NCI-H460 (cell line): ENCODE measurements at places on chromosomes 5 and 9. TPM values are rescaled to one million over a fixed set of nuclear protein-coding genes. Genes with fewer than 3 reads are reported as not detected.

The F2RL1 gene
- total RNA-seq, result 2.1 and 3.0 TPM in 2 replicates

The MACIR gene
- 31.8 and 32.2 TPM in 2 replicates for total RNA-seq

The CENPP gene
- total RNA-seq, result 5.1 and 7.4 TPM in 2 replicates

DNA sequence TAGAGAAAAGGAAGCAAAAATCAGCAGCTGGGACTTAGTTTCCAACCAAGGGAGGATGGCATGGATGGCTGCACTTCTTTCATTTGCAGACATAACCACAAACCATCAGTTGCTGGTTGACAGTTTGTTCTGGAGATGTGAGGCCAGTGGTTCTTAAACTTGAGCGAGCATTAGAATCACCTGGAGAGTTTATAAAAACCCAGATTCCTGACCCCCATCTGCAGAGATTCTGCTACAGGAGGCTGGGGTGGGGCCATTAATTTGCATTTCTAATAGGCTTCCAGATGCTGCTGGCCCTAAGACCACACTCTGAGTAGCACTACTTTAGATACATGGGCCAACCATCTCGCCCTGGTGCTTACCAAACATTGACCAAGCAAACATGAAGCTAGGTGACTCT, 60.8 kb downstream of the MARCHF3 start:
- DNase-seq, result no peak

GRCh38 chr5:173807181-173807655, 80.9 kb upstream of the CPEB4 start:
- DNase-seq, result no peak

DNA sequence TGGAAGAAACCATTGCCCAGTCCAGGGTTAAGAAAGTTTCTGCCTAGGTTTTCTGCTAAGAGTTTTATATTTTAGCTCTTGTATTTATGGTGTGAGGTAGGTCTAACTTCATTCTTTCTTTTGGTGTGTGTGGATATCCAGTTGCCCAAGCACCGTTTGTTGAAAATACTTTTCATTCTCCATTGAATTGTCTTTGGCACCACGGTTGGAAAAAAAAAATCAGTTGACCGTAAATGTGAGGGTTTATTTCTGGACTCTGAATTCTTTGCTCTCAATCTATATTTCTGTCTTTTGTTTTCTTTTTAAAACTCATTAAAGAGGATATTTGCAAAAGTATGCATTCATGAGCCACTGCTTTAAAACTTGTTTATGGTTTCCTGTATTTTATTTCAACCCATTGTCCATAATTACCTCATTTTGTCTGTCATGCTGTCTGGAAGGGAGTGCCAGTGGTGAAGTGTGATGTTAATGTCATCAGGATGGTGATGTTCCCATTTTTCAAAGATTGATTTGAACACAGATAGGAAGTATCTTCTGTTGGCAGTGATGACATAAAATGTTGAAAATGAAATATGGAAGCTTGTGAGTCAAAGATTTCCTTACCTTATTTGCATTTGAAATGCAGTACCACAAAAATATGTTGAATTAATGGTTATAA, 33.9 kb downstream of the HABP4 start:
- DNase-seq, result no peak

DNA sequence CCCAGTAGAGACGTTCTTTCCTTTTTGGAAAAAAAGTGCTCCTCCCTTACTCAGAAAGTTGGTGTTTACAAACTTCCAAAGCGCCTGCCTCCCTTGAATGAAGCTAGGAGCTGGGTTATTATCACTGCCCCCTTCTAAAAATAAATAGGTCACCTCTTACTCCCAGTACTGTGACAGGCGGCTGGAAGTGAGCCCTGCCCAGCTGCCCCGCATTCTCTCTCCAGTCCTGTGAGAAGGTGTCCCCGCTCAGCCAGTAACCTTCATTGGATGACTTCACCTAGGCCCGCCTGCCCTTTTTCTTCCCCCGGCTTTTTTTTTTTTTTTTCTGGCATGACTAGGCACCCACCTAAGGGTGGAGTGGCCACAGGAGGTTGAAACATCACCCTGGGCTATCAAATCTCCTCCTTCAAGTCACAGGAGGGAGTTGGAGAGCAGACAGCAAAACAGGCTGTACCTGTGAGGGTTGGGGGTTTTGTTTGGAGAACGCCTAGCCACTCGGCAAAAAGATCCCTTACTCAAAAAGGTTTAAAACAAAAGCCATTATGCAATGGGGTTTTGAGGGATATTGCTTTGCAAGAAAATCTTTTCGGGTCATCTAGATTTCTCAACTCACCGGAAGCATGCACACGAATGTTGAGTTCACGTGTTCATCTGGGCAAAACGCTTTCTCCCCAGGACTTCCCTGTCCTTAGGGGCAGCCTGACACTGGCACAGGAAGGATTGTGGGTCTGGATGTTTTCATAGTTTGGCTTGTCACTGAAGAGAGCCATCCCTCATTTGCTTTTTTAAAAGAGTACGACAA, 43.3 kb upstream of the ZNF622 start:
- DNase-seq, result peak; percentile 80

GRCh38 chr5:148393390-148393741, 9.6 kb downstream of the FBXO38 start:
- DNase-seq, result no peak

GRCh38 chr9:124652615-124653393, 118.3 kb downstream of the NR6A1 start:
- peak; percentile 40 for DNase-seq

DNA sequence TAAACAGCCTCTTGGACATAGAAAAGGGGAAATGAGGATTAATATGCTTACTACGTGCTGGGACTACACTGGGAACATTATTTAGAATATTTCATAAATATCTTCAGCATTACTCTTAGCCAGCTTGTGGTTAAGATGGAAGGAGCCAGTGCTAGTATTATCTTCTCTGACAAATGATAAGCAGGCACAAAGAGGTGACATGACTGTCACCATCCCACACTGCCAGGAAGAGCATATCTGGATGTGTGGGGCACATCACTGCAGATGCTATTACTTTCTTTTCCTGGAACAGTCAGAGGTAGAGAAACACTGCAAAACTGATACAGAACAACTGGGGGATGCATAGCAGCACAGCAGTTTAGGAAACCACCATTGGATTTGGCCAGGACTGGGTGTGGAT, 281.0 kb upstream of the TNC start:
- no peak for DNase-seq

DNA sequence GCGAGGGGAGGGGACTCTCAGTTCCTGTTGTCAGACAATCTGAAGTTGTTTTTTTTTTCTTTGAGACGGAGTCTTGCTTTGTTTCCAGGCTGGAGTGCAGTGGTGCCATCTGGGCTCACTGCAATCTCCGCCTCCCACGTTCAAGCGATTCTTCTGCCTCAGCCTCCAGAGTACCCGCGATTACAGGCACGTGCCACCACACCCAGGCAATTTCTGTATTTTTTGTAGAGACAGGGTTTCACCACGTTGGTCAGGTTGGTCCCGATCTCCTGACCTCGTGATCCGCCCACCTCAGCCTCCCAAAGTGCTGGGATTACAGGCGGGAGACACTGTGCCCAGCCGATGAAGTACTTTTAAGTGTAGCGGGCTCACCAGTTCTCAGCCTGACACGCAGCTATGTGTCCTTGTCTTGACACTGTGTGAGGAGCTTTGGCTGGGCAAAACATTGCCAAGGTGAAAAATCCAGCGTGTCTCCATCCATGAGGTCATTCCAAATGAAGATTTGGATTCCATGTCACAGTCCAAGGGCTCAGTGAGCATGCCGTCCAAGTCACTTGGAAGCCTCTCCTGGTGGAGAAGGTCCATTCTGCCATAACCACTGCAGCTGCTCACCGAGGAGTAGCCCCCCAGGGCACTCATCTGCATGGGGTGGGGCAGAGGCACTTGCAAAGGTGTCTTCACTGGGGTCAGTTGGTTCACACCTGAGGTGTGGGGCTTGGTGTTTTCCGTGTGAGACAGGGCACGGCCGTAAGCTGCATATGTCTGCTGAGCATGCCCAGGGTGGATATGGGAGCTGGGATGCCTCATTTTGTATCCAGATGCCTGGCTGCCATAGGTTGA, 32.0 kb downstream of the OR2V1 start:
- no peak for DNase-seq

DNA sequence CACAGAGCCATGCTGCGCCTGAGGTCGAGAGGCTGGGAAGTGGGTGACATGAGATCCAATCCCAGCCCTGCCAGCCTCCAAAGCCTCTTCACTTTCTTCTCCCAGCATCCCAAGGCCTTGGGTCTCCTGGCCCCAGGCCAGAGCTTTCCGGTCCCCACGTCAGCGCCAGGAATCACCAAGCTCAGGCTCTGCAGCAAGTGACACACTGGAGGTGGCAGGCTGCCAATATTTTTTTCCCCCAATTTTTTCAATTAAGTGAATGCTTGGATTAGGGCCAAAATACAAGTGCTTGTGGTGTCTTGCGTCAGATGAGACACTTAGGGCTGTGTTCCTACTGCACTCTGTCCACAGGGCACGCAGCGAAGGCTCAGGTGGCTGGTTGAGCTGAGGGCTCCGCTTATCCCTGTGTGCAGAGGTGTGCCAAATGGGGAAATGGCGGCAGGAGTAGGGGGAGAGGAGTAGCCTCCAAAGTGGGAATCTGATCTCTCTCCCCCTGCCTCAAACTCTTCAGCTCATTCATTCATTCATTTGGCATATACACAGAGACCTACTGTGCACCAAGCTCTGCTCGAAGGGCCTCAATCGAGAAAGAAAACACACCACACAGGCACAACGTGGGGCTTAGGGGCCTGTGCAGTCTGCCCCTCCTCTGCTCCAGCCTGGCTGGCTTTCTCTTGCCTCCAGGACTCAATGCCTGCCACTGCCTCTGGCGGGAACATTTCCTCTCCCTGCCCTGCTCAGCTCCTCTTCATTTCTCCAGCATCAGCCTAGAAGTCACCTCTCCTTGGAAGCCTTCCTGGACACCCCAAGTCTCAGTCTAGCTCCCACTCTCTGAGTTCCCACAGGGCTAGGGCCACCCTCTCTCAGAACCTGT, 16.6 kb downstream of the SH3PXD2B start:
- DNase-seq, result no peak
